ENCODE measurements at places on chromosomes 3 and 15.

GRCh38 chr3:40829876-40830275 is 305.1 kb downstream of the ZNF621 start:
- DNase-seq = no peak

- DNase-seq = no peak
Measured at GRCh38 chr15:78761891-78762385, 49.3 kb downstream of the ADAMTS7 start.

DNA sequence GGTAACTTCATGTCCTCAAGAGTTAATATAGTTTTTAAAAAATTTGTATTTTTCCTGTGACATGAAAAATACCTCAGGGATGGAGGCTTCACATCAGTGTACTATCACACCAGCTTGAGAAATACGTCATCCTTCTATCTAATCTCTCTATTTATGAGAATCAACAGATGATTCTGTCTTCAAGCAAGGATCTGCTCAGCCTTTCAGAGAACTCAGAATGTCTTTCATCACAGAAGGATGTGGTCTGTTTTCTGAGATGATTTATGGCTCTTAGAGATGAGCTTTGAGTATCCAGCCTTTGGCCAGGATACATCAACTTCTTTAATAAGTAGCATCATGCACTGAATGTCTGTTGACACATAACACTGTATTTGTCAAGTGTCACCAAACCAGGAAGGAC is 193.9 kb downstream of the DTWD1 start:
- DNase-seq = no peak

- DNase-seq = no peak
Measured at GRCh38 chr15:73620078-73620477, 13.1 kb downstream of the NPTN start.

Measured in NCI-H1105 treated with DMSO at 0.1 percent for 48 hours (cell line).